ENCODE measurements at places on chromosomes 3 and 15.

DNA sequence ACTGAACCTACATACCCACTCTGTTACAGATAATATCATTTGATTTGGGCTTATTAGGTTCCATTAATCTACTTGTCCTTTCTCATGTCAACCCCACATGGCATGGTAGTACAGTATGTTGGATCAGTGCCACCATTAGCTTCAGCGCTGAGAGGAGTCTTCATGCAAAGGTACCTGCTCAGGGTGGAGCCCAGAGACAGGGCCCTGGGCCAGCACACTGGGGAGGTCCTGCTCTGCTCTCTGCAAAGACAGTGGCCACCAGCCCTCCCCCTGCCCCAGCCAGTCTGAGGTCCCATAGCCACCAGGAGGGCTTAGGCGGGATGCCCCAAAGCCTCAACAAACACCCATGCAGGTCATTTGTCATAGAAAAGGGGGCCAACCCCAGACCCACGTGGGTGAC lies 71.0 kb downstream of the ATP10A start:
- no peak for DNase-seq

- peak; percentile 11 for DNase-seq
Observed at GRCh38 chr3:101068876-101069606, 75.8 kb upstream of the ABI3BP start.

- DNase-seq: peak; percentile 81
Observed at GRCh38 chr15:94263341-94264273, 32.2 kb downstream of the MCTP2 start.

DNA sequence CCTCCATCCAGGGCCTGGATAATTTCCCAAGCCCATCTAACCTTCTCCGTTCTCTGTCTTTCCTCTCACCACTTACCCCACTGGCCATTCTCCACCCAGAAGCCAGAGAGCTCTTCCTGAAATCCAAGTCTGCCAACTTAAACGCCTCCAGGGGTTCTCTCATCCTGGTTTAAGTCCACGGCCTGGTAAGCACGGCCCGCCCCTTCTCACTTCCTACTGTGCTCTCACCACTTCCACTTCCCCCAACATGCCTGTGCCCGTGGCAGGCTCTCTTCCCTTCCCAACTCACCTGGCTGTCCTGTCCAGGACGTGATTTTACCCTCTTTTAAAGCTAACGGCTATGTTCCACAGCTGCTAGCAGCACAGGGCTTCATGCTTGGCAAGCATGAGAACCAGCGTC lies 1.7 kb upstream of the CX3CR1 start:
- no peak for DNase-seq

DNA sequence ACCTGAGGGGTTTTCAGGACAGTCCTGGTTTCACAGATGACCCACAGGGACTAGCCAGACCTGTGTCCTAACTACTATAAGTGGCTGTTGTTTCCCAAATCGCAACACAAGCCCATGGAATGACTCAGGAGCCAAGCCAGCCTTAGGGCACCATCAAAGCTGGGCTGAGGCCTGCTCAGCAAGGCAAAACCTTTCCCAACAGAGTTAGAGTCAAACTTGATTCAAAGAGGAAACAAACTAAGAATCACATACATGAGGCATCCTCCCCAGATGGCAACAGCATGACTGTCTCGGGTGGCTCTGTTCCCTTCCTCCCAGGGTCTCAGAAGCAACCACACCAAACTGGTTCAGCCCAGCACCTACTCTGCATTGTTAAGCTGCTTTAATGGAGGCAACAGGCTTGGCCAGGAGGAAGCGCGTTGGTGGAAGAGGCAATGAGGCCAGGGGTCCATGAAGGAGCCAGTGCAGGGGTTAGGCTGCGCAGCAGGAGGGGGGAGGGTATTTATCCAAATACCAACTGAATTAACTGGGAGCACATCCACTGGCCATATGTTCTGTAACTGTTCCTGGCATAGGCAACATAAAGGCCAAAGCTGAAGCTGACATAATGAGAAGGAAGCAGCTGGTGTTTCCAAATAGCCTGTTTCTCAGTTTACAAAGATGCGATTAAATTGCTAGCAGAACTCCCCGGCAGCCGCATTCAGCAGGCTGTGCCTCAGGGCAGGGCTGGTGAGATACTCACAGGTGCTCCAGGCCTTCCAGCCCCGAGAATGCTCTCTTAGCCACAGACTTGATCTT lies 102.4 kb downstream of the LRIG1 start:
- peak; percentile 37 for DNase-seq

DNA sequence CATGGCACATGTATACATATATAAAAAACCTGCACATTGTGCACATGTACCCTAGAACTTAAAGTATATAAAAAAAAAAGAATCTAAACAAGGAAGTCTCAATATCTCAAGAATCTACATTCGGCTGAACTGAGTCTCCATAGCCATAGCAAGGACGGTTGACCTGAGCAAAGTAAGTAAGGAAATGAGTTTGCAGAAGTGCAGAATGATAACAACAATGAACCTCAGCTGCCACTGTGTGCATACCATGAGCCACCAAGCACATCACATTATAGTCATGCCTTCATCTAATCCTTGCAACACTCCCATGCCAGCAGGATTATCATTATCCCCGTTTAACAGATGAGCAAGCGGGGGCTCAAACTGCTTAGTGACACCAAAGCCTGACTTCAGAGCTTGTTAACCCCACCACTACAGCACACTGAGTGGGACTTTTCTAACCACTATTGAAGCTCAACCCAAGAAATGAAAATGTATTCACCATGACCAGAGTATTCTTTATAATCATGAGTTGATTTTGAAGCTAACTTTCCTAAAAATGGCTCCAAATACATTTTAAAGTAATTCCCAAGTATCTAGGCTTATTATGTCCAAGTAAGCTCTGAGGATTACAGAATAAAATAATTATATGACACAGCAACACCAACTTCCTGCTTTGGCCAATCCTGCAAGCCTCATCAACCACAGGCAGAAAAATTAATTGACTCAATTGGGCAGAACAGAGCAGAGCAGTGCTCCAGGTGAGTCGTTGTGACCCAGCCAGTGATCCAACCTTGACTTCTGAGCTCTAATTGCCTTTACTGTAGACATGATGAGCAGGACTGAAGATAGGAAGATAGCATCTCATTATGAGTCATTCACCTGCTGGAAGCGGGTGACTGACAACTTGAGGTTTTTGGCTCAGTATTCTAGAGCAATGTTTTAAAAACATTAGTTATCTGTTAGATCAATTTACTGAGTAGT lies 47.3 kb upstream of the IL12A start:
- DNase-seq: no peak

DNA sequence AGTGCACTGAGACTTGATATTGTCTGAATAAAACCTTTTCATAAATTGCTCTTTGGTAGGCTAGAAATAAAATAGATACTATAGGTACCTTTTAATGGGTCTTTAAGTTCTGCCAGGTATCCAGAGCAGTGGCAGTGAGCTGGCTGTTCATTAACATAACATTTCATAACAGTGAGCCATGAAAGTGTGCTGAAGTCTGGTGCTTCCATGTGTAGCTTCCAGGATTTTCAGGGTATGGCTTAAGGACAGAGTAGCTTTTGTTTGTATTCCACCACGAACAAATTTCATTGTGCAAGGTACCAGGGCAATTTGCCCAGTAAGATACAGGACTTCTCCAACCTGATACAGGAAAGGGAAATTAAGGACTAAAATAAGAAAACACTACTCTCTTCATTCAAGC lies 124.7 kb upstream of the NANOGP8 start:
- no peak for DNase-seq

DNA sequence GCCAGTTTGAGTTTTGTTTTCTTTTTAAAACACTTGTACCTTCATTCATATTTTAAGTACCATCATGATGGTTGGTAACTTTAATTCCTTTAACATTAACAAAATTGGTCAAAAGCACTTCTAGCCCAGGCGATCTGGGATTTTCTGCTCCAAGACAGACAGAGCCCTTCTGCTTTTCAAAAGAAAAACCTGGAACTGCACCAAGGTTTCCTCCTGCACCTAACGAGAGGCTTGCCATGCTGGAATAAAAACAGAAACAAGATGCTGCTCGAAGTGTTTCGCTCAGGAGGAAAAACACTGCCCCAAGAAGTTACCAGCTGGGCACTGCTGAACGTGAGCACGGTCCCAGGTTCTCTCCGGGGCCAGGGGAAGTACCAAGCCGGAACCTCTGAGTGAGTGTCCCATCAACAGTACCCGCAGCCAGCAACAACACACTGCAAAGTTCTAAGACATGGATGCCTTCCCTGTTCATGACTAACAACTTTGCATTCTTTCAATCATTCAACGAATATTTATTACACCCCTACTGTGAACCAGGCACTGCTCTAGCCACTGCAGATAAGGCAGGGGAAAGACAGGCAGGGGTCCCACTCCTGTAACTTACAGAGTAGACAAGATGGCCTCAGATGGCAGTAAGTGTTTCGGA lies 98.8 kb downstream of the XXYLT1 start:
- DNase-seq: no peak

DNA sequence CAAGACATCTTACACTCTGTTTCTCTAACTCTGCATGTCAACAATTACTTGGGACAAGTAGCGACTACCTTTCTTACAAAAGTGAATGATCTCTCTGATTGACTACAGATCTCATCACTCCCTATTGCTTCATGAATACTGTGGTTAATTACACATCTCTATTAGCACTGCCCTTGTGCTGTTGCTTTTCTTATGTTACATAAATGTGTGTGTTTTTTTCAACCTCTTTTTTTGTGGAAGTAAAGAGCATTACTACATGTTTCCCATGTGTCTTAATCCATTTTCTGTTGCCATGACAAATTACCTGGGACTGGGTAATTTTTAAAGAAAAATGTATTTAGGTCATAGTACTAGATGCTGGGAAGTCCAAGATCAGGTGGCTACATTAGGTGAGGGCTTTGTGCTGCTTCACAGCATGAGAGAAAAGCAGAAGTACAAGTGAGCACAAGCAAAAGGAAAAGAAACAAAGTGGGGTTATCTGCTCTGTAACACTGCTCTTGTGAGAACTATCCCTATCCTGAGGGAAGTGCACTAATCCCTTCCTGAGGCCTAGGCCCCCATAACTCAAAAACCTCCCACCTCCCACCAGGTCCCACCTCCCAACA lies 298.2 kb upstream of the SATB1 start:
- no peak for DNase-seq

DNA sequence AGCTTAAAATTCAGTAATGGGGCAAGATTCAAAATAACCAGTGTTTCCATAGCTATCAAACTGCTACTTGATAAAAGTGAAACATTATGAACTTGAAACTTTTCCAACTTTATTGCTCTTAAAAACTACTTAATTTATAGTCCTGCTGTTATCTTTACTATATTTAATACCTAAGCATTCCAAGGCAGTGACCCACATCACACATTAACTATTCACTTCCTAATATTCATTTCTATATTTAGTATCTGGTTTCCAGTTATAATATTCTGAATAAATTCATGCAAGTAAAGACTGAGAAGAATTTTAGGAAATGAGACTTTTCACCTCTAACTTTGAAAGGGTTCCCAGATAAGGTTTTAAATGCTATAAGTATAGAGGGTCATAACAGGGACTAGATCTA lies 64.9 kb downstream of the UACA start:
- DNase-seq: no peak

GRCh38 chr3:115958526-115958925 lies 335.2 kb downstream of the GAP43 start:
- DNase-seq: no peak

DNA sequence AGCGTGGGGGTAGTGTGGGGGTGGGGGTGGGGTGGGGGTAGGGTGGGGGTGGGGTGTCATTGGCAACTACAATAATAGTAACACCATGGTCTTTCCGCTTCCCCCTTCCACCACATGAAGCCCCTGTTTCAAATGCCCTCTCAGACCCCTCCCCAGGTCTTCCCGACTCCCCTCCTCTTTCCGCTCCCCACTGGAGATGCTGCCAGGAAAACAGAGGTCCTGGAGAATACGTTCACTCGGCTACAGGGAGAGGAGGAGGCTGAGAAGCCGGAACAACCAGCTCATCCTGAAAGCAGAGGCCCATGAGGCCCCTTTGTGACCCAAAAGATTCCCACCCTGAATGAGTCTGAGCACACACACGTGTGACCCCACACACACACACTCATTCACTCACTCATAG lies 75.4 kb downstream of the CPN2 start:
- no peak for DNase-seq

GRCh38 chr15:81046290-81046689 lies 45.6 kb downstream of the TLNRD1 start:
- DNase-seq: no peak

- DNase-seq: no peak
Observed at GRCh38 chr3:134699141-134699711, 48.4 kb upstream of the KY start.

DNA sequence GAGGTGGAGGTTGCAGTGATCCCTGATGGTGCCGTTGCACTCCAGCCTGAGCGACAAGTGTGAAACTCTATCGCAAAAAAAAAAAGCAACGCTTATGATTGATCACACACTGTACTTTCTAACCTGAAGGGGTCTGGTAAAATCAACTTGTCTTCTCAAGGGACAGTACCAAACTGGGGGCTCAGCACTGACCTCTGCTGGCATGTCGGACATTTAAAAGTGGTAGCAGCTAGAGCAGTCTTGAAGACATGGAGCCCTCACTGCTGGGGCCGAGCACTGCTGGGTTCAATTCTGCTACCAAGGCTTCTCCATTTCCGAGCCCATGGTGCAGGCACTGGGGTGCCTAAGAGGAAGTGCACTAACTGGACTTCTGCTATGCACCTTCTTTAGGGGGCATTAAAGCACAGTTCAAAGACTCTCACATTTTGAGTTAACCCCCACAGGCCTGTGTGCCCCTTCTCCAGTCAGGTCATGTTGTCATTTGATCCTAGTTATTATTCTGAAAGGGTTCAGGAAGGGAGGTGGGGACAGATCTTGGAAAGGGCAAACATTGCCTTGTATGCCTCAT lies 26.4 kb upstream of the LAMP3 start:
- no peak for DNase-seq

GRCh38 chr3:132912416-132912753 lies 125.8 kb upstream of the TMEM108 start:
- no peak for DNase-seq

DNA sequence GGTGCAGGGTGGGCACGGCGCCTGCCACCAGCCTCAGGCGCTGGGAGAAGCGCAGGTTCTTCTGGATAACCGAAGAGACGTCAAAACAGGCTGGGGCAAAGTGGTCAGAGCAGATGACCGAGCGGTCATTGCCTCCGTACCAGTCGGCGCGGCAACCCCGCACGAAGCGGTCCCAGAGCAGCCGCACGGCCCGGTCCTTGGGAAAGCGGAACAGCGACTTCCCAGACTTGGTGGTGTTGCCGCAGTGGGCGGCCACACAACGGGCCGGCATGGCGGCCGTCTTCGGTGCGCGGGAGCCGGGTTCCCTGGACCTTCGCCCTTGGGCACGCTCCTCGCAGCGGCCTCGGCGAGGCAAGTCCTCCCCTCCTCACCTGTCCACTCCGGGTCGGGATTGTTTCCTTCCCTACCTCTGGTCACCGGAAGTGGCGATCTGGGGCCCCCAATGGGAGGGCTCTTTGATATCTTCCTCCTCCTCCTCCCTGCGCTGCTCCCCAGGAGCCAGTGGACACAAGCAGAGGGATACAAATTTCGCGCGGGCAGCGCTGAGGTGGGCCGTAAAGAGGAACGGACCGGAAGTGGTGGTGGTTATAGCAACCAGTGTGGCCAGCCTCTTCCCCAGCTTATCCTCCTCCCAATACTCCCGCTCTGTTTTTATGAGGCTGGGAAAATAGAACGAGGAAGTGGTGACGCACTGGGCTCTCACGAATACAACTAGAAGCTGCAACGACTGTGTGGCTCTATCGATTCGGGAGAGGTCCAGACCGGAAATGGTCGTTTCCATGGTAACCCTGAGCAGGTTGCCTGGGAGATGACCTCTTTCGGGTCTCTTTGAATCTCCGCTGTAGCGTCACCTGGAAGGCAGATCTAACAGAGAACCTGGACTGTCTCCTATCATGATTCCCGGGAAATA lies at the start of the genes LRRC49 and THAP10:
TSS of gene LRRC49 (plus strand) at position 825 of the 910 bp plus-strand sequence. CDS start at position 894, 69 bp downstream.
TSS of gene THAP10 (minus strand) at position 432 of the 910 bp plus-strand sequence. CDS start at position 271, 161 bp downstream.
- peak; percentile 96 for DNase-seq

- no peak for DNase-seq
Observed at GRCh38 chr15:39548561-39548960, 32.3 kb upstream of the THBS1 start.
